ENCODE measurements at places on chromosomes 12 and 14.

DNA sequence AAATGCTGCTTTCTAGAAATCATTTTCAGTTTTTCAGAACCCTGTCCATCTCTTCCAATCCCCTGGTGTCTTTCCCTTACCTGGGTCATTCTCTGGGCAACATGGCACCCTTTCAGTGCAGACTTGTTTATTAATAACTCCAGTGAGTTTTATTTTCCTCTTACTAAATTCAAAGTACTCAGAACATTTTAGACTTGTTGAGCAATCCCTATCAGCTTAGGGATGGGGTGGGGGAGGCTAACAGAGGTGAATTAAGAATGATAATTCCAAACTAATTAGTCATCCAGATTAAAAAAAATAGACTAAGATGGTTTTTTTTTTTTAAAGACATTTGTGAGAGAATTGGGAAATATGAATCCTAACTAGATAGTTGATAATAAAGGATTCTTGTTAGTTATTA, 10.7 kb downstream of the GPRC5A start:
- no peak for DNase-seq

- DNase-seq, result no peak
These were observed 62.7 kb upstream of the PTGR2 start for GRCh38 chr14:73788701-73789551.

DNA sequence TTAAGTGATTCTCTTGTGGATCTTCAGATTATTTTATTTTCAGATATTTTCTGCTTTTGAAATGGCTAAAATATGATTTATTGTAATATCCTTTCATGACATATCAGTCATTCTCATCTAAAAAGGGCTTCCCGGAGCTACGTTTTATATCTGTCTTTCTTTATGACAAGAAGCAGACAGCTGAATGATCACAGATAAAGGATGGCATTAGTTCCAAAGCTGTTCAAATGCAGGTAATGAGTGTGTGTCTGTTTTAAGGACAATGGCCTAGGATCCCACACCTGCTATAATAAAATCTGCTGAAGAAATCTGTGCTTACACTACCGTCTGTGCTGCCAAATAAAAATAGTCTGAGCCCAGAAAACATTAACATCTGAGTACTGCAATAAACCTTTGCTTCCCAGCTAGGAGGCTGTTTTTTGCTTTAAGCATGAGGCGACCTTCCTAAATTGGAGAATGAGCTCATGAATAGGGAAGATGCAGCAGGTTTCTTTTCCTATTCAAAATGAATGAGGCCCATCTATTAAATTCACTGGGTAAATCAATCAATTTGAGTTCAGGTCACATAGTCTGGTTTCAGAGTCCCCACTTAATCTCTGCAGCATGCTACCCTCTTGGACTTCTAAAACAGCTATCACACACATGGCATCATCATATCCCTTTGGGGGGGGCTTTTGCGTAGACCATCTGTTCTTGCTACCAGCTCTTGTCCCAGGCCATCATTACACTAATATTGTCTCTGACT, 498.5 kb downstream of the NELL2 start:
- DNase-seq, result no peak

DNA sequence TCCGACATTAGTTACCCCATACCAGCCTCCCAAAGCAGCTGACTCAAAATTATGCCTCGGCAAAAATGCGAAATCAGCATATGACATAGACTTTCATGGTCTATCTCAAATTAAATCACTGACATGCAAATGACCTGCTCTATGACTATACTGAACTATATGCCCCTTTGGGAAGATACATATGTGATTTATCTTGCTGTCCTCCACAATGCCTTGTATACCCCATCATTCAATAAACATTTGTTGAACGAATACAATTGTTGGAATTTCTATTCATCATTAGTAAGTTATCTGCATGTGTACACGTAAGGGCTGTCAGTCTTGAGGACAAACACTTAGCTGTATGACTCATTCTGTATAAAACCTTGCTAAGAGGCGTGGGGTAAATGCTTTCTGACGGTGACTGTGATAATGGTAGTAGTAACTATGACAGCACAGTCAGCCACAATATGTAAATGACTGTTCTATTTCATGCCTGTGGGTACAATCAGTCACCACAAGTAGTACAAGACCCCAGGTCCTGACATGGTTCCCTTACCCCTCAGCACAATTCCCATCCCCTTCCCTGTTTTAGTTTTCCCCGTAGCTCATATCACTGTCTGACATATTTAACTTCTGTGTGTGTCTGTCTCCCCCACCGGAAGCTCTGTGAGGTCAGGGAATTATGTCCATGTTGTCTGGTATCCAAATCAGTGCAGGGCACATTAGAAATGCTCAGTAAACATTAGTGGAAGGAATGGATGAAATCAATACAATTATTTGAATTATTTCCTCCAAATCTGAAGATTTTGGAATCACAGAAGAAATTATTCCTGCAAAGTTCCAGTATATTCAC, 42.8 kb downstream of the STXBP6 start:
- DNase-seq, result no peak

GRCh38 chr14:75832621-75833297, 149.0 kb downstream of the TGFB3 start:
- no peak for DNase-seq

Data from CD4-positive, alpha-beta T cell (primary cell).